ENCODE measurements at places on chromosomes 4 and X.

DNA sequence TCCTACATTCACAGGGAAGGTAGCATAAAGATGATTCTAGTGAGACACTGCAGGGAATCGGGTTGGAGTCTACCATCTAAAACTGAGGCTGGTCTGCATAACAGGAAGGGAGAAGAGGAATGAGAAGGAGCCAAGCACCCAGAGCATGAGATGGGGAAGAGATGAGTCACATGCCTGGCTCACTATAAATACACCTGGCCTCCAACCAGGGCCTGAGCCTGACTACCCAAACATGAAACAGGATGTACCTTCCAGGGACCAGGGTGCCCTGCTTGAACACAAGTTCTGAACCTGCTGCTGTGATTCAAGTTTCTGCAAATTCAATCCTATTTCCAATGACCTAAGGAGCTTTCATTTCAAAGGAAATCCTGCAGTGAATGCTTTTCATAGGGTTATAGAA, 24.9 kb downstream of the CD99L2 start:
- DNase-seq, result no peak

DNA sequence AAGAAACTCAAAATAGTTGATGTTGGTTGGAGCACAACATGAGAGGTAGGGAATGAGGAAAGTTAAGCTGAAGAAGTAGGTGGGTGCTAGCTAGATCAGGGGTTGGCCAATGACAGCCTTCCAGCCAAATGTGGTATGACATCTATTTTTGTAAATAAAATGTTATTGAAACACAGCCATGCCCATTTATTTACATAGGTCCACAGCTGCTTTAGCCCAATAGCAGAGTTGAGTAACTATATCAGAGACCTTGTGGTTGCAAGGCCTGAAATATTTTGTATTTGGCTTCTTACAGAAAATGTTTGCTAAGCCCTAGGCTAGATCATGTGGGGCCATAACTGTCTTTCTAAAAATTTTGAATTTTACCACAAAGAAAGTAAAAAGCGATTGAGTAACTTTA, 234.9 kb upstream of the CTSO start:
- DNase-seq, result no peak

DNA sequence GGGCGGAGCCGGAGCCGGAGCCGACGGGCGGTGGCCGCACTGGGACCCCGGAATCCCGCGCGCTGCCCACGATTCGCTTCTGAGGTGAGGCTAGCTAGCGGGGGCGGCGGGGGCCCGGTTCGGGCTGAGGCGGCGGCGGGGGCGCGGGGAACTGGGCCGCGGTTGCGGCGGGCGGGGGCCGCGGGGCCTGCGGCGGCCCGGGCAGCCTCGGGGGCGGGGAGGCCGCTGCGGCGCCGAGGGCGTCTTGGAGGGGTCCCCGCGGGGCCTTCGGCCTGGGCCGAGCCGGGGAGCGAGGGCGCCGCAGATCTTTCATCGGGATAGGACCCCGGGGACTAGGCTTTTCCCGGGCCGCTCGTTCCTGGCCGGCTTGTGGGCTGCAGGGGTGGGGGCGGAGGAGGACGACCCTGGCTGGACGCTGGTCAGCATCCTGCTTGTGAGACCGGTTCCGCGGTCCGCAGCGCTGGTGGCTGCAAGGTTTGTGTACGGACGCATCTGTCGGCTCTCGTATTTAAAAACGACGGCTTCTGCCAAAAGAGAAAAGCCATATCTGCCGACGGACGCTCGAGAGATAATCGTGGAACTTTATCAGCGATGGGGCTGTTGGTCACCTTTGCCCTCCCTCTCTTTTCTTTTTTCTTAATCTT, 419 bp downstream of the ADD1 start:
- peak; percentile 36 for DNase-seq

GRCh38 chr4:6235012-6235411, 34.6 kb upstream of the WFS1 start:
- no peak for DNase-seq

DNA sequence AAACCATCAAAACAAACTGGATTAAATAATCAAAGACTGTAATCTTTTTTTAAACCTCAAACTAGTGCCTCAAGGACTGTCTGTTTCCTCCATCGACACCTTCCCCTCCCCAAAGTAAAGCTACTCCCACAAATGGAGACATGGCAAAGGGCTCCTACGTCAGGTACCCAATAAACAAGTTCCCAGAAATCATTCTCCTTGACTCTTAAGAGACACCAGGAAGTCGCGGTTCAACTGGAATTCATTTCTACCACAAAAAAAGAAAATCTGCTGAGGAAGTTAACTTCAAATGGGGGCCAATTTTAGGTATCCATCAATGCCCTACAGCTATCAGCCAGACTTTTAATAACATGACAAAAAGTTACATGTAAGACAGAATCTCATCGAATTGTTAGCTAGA, 2.5 kb downstream of the RPS4X start:
- no peak for DNase-seq

DNA sequence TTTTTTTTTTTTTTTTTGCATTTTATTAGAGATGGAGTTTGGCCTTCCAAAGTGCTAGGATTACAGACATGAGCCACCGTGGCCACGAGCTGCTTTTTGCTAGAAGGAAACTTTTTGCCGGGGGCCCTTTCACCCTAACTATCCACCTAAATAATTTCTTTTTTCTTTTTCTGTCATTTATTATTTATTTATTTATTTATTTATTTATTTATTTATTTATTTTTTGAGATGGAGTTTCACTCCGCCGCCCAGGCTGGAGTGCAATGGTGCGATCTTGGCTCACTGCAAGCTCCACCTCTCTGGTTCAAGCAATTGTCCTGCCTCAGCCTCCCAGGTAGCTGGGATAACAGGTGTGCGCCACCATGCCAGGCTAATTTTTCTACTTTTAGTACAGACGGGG, 303.9 kb downstream of the ASMT start:
- DNase-seq, result no peak

DNA sequence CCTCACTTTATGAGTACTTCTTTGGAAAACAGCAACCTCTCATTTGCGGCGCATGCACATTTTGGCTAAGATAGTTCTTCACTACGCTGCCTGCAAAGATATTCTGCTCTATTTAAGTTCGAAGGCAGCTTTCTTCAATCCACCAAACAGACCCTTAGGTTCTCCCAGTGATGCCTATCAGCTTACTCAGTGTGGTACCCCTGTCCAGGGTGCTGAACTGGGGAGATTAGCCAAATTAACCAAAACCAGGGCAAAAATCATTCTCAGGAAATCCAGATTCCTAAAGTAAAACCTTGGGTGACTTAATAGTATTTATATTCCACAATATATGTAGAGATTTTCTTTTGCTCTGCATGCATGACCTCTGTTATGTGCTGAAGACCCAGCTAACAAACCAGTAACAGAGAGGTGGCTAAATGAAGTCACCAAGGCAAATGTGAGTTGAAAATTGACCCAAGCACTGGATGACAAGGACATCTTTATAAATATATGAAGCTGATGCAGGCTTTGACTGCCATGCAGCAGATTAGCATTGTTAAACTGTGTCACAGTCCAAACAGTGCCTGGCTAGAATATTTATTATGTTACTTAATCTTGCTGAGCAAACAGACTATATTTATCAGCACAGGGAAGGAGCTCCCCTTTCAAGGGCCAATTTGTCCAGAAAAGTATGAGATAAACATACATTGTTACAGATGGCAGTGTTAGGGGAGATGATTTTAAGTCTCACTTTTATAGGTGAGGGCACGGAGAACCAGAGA, 418.2 kb downstream of the STIM2 start:
- no peak for DNase-seq

DNA sequence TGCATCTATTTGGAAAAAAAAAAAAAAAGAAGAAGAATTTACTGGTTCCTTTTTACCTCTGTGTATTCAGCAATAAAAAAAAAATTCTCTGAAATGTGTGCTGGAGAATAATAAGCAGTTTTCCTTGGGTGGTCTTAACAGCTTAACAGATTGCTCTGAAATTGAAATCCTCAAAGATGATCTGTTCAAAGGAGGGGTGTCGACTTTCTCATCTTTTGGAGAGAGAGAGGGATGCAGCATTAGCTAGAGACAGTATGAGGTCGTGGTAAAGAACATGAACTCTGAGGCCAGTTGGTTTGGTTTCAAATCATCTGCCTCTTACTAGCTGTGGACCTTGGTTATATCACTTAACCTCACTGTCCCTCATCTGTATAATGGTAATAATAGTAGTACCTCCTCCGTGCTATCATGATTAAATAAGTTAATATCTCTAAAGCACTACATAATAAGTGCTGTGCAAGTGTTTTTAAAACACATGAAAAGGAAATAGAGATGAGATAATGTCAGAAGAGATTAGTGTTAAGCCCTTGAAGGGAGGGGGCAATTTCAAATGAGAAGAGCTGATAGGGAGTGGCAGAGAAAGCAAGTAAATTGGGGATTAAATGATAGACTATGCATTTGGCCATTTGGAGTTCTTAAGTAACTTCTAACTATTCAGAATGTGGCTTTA, 109.9 kb upstream of the LIMCH1 start:
- peak; percentile 58 for DNase-seq

GRCh38 chr4:138972956-138973801, 42.4 kb upstream of the NOCT start:
- DNase-seq, result peak; percentile 38

- DNase-seq, result peak; percentile 97
These were observed 97.3 kb upstream of the DDIT4L start for GRCh38 chr4:100287534-100287933.

GRCh38 chr4:187124331-187124730, 400.7 kb upstream of the FAT1 start:
- peak; percentile 45 for DNase-seq

DNA sequence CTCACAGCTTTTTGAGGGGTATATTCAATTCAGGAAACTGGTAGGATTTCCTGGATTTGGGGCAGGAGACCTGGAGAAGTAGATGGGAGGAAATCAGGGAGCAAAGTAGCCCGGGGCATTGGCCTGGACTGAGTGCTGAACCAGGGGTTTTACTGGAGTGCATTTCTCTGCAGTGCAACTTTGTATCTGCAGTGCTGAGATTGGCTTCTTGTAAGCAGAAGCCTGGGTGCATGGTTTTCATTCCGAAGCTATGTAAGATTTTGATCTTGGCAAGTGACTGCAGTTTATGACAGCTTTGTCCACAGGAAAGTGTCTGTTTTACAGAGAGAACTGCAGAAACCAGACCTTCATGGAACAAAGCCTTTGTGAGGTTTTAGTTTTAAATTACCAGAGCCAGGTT, 158.3 kb downstream of the SPCS3 start:
- peak; percentile 12 for DNase-seq

DNA sequence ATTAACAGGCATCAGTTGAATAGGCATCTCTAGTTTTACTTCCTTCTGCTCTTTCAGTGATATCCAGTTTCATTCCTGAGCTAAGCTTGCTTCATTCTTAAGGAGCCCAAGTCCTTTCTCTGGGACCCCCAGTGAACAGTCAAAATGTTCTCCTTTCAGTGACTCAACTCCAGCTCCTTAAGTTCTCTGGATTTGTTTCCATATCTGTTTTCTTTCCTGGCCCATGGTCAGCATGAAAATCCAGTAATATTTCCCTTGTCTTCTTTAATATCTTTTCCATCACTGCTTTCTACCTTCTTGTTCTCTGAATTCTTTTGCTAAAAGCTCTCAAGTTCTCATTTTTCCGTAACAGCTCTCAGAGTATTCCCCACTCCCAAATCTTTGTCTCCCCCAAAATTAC, 25.5 kb downstream of the ADGRL3 start:
- no peak for DNase-seq

GRCh38 chrX:66162331-66162822, 1.7 kb upstream of the HEPH start:
- no peak for DNase-seq

- DNase-seq, result peak; percentile 68
These were observed 14.7 kb upstream of the CT55 start for GRCh38 chrX:135185795-135186443.

DNA sequence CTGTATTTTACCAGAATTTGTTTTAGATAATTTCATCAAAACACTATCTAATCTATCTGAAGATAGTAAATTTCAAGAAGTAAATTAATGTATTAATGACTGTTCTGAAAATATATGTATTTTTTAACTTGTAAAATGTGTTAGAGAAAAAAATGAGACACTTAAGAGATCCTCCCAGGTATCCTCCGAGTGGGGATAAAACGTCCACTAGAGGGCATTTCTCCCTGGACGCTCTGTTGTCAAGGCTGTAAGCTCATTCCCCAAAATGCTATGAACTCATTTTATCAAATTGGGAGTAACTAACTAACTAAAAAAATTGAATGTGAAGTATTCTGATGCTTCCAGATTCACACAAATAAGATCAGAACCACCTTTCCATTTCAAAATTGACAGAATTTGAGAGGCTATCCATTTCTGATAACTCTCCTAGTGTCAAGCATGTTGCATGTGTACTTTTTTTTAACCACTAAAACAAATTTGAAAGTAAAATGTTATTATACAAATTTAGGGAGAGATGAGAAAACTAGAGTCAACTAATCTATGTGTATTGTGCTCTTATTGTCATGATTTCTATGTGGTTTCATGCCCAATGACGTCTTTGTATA, 337.3 kb upstream of the HS3ST1 start:
- peak; percentile 49 for DNase-seq

DNA sequence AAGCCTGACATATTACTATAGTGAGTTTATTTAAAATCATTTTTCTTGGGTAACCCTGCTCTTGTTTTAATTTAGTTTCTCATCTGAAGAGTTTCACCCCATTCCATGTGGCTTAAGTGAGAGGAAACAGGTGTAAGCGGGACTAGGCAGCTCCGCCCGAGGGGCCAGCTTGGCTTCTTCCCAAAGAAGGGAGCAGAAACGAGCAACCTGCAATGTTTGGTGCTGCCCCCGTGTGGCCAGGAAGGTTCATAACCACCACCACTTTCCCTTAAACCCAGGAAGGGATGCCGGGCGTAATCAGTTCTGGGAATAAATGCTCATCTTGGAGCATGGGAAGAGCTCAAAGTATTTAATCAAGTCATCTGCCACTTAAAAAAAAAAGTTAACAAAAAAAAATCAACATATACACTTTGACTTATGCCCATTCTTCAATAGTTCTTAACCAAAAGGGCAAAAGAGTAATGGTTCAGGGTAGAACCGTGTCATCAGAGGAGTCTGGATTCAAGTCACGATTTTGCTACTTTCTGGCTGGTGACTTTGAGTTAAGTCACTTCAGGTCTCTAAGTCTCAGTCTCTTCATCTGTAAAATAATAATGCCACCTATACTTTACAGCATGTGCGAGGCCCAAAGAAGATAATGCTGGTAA, 147.9 kb downstream of the NSUN7 start:
- peak; percentile 86 for DNase-seq

- DNase-seq, result no peak
These were observed 36.2 kb upstream of the NDNF start for GRCh38 chr4:121108557-121108956.

GRCh38 chrX:20521222-20521621, 254.5 kb upstream of the RPS6KA3 start:
- no peak for DNase-seq

DNA sequence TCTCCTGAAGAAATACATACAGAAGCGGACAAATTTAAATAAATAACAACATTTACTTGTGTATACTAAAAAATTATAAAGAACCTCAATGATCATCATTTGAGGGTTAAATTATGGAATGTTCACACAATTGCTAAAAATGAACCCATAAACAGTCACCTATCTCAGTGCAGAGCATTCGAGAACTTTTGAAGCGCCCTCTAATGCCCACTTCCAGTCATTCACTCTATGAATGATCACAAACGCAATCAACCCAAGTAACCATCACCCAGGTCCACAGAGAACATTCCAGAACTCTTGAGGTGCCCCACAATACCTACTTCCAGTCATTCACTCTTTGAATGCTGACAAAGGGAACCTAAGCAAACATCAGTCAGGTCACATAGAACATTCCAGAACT, 103.5 kb upstream of the PLAC1 start:
- DNase-seq, result no peak
